ENCODE measurements at places on chromosomes 5 and 9.

GRCh38 chr5:51495672-51496071 lies 112.4 kb downstream of the ISL1 start:
- peak; percentile 83 for DNase-seq

- DNase-seq, result no peak
Observed at GRCh38 chr5:149724884-149725283, 5.2 kb upstream of the PPARGC1B start.

DNA sequence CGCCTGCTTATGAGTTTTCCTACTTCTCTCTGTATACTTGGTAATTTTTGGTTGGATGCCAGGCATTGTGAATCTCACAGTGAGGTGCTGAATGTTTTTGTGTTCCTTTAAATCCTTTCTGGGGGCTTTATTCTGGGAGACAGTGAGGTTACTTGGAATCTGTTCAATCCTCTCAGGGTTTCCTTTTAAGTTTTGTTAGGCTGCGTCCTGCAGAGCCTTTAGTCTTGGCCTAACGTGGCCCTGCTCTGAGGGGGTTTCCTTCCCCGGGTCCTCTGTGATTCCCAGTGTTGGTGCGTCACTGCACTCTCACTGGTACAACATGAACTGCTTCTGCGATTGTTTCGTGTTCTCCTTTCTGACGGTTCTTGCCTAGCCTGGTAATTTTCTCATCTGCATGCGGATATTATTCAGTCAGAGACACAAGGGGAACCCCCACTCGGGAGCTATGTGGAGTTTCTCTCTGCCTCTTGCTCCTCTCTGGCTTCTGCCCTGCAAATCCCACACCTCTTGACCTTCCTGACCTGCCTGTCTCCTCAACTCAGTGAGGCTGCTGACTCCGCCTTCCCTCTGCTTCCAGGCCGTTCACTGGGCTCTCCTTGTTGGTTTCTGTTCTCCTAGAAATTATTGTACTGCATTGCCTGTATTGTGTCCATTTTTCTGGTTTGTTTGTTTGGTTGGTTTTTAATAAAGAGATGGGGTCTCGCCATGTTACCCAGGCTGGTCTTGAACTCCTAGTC lies 128.1 kb downstream of the DAB2IP start:
- DNase-seq, result no peak

- DNase-seq, result no peak
Observed at GRCh38 chr9:125133403-125134329, 9.7 kb downstream of the SCAI start.

DNA sequence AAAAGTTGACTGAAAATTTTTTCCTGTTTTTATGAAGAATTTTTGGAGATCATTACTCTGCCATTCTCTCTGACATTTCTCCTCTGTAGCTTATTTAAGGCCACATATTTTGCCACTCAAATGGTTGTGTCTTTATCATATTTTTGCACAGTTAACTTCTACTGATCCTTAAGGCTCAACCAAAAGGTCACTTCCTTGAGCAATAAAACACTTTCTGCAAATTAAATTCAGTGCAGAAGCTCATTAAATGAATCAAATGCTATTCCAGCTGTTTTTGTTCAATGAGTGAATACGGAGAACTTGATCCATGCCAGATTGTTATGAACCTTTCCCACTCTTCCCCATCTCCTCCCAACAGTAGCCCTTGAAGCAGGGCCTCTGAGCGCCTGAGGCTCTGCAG lies 93.8 kb upstream of the EPB41L4A start:
- no peak for DNase-seq

GRCh38 chr5:149490599-149491485 lies 60.4 kb downstream of the CSNK1A1 start:
- no peak for DNase-seq

DNA sequence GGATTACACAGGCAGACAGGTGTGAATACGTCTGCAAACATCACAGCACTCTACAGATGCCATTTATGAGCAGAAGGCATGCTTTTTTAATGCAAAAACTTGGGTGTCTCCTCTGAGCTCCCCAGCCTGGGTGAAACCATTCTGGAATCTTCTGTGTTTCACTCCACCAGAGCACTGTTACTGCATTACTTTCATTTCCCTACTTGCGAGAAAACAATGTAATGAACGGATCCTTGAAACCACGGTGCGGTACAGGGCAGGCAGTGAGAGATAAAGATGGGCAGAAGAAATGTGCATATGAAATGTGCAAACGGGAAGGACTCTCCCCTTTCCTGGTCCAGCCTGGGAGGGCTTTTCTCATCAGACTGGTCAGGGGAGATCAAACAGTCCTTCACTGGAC lies 584.3 kb upstream of the KLF4 start:
- DNase-seq, result no peak

- no peak for DNase-seq
Observed at GRCh38 chr5:33146881-33147280, 293.9 kb upstream of the TARS1 start.

- no peak for DNase-seq
Observed at GRCh38 chr5:5505815-5506214, 83.3 kb downstream of the ICE1 start.

GRCh38 chr5:159211729-159212174 lies 2.4 kb upstream of the RNF145 start:
- no peak for DNase-seq

DNA sequence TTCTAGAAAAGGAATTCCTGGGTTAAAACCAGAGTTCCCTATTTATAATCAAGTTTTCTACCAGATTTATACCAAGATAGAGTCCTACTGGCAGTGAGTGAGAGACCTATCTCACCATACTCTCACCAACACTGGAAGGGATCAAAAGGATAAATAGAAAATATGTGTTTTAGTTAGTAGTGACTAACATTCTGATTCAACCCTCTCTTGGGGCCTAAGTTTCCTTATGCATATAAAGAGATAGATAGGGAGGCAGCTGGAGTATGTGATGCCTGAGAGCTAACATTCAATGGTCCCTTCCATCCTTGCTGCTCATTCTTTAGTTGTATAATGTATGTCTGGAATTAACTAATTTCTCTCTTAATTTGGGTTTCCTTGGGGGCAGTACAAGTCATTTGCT lies 32.0 kb downstream of the CKMT2 start:
- no peak for DNase-seq

DNA sequence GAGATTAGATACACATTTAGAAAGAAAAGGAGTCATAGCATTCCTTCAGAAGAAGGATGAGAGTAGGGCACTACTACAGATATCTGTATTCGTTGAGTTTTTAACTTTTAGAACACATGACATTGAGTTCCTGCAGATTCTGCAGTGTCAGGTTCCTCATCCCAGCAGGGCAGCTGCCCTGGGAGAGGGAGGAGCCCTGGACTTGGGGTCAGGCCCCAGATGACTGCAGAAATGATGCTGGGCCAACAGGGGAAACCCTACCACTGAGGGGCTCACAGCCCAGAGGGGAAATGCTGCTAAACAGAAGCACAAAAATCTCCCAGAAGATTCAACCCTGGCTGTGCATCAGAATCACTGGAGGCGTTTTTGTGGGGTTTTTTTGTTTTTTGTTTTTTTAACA lies 68.9 kb upstream of the TAF1L start:
- DNase-seq, result no peak

DNA sequence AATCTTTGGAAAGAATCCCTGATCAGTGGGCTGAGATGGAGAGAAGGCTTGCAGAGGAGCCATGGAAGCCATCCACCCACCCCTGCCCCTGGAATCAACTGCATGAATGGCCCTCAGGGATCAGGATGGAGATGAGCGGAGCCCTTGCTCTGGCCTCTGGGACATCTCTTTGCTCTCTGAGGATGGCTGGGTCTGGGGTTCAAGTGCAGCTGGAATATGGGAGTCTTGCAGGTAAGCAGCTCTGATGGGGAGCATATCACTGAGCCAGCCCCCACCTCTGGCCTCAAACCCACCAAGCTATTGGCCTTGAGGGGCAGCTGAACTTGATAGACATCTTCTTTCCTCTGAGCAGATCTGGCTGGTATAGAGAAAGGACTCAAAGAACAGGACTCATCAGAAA lies 76.1 kb downstream of the C5orf15 start:
- DNase-seq, result no peak

DNA sequence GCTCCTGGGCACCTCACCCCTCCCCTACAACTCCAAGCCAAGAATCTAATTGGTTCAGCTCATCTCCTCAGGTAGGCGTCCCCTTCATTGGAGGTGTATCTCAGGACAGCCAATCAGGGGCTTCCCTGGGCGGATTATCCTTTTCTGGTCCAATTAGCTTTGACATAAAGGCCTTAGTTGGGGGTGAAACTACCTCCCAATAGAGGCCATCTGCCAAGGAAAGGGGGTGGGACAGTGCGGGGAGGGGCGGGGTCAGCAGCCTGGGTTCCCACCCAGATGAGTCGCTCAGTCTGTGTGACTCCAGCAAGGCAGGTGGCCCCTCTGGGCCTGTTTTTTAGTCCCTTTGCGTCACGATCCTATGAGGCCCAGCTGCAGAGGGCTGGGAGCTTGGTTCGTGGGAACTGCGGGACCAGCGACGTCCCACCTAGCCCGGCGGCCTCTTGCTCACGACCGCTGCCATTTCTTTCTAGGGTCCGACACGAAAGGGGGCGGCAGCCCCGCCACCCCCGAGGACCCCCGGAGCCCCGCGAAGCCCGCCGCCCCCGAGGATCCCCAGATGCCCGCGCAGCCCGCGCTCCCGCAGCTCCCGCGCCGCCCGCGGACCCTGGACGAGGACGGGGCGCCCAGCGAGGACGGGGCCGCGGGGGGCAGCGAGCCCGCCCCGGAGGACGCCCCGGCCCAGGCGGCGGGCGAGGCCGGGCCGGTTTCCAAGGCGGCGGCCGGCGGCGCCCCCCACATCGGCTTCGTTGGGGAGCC lies 8.9 kb downstream of the PRRT1B start:
- DNase-seq, result no peak

- no peak for DNase-seq
Observed at GRCh38 chr9:130608554-130609134, 29.3 kb downstream of the FUBP3 start.

DNA sequence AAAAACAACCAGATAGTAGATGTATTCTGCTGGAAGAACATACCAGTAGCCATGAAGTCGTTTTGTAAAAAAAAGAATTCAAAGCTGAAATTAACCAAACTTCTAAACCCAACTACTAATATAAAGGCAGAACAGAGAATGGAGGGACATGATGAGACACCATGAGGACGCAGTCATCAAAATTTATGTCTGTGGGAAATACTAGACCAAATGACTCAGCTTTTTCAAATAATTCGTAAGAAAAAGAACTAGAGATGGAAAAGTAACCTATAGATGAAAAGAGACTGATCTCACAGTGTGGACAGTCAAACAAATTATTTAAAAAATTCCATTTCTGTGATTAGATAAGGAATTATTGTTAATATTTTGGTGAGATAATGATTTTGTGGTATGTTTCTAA lies 10.3 kb downstream of the TTC23L start:
- no peak for DNase-seq

DNA sequence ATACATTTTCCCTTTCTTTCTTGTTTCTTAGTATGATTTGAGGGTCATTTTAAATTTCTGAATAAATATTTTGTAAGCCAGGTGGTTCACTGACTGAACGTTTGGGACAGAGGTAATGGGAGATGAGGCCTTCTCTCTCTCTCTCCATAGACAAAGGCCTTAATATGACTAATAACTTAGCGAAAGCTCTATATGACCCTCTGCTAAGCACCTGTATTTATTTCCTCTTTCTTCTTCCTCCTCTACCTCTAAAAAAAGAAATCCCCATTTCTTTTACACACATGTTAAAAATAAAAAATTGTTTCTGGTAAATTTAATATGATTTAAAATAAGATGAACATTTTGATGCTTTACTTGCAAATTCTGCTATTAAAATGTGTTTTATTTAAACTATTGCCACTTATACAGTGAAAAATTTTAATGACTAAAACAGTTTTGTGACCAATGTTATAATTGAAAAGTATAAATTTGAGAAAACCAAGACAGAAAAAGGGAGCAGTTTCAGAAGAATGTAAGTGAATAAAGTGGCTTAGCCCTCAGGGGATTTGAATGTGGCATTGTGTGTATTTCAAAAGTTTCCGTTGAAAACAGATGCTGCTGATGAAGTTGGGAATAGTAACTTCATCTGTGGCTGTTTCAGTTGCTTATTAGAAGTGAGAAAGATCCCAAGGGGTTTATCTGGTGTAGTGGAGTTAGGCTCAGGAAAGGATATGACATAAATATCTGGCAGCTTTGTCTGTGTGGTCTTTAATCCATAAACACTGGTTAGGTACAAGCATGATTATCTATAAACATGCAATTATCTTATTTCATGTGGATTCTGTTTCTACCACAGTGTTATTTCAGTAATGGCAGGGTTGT lies 128.6 kb upstream of the GRHPR start:
- no peak for DNase-seq

Data from ACHN (cell line).